ENCODE measurements at places on chromosomes 16 and 17.

DNA sequence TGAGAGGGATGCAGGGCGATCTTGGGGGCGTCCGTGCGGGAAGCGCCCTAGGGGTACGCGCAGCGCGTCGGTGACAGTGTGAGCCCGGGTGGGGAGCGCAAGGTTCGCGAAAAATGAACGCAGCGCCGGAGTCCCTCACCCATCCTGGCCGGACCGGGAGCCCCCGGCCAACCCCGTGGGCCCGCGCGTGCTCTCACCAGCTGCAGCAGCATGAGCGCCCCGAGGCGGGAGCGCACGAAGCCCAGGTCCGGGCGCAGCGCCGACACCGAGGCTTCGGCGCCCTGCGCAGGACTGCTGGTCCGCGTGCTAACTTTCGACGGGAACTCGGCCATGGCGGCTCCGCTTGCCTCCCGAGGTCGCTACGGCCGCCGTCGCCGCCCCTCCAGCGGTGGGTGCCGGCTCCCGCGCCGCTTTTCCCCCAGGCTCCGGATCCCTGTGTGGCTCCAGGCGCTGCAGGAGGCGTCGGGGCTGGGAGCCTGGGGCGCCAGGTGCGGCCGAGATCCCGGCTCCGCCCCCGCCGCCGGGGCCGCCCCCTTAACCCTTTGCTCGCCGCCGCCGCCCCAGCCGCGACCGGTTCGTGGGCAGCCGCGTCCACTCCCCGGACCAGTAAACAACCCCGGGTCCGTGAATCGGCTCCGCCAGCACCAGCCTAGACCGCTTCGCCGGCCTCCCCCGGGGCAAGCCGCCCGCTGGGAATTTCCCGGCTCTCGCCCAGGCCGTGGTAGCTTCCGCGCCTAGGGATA is at the start of gene PLLP:
Gene PLLP (minus strand): TSS at position 464 of the 743 bp plus-strand sequence. CDS start 132 bp downstream, at position 332.
- peak; percentile 58 for DNase-seq

GRCh38 chr16:26111900-26112299 is 420.1 kb downstream of the HS3ST4 start:
- DNase-seq, result no peak

GRCh38 chr17:76887802-76888201 is 19.6 kb downstream of the MGAT5B start:
- DNase-seq, result peak; percentile 64

DNA sequence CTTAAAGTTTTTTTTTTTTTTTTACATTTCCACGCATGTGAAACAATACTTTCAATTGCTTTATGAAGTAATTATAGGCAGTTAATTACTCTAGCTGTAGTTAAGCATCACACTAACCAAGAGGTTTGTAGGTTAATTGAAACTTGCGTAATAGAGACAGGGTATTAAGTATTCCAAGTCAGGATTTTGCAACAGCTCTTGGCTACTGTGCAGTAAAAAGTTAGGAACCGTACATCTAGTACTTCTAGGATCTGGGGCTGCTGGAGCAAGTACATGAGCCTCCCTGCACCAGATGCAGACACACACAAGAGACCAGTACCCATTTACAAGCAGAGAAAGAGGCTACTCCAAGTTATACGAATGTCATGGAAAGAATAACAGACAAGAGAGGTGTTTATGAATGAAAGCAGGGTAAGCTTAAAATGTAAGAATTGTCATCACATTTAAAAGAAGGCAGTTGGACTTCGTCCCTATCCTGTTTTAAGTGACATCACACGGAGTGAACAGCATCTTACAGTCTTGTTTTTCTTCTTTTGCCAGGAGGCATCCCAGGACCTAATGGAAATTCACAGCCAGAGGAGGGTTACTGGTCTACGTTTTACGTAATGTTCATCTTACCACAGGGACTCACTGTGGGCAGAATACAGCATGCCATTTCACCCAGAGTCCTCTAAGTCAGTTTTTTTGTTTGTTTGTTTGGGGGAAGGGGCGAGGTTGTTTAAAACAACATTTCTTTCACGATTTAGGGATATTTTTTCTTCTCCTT is 379.6 kb upstream of the PSMD7 start:
- DNase-seq, result no peak

- no peak for DNase-seq
Measured at GRCh38 chr16:17526956-17527937, 56.5 kb upstream of the XYLT1 start.
